ENCODE measurements at places on chromosomes 13 and 19. TPM values are rescaled to one million over a fixed set of nuclear protein-coding genes. Genes with fewer than 3 reads are reported as not detected.

Gene ZSWIM9
- 7.7 TPM for total RNA-seq

Gene CEACAM4
- total RNA-seq, result 5.6 TPM

Gene IGFL2
- not detected for total RNA-seq

Gene FLT3LG
- total RNA-seq, result 12.8 TPM

Gene C19orf67
- total RNA-seq, result not detected

Gene ANKLE1
- total RNA-seq, result 0.92 TPM

Gene ZNF570
- total RNA-seq, result 5.8 TPM

Gene CEACAM3
- total RNA-seq, result 4.3 TPM

Gene PLK5
- not detected for total RNA-seq

Gene MARK4
- 32.5 TPM for total RNA-seq

Gene ZNF285
- 1.1 TPM for total RNA-seq

Gene CGB8
- not detected for total RNA-seq

Gene VSTM2B
- total RNA-seq, result not detected

Gene C5AR1
- total RNA-seq, result 79.9 TPM

Gene CEACAM20
- 0.30 TPM for total RNA-seq

Data from lower lobe of right lung (tissue), 2 donors.